ENCODE measurements at places on chromosomes 1 and 21. TPM values are rescaled to one million over a fixed set of nuclear protein-coding genes. Genes with fewer than 3 reads are reported as not detected.

LHX8 gene
- polyA plus RNA-seq: not detected

ACTN2 gene
- 2,228 TPM for polyA plus RNA-seq

RAD54L gene
- polyA plus RNA-seq: 6.7 TPM

SPRR3 gene
- not detected for polyA plus RNA-seq

CELA3A gene
- not detected for polyA plus RNA-seq

FNDC5 gene
- 209 TPM for polyA plus RNA-seq

CFAP45 gene
- polyA plus RNA-seq: 0.40 TPM

PGLYRP3 gene
- polyA plus RNA-seq: not detected

GJA8 gene
- polyA plus RNA-seq: not detected

S100A14 gene
- 1.1 TPM for polyA plus RNA-seq

PLEKHN1 gene
- polyA plus RNA-seq: 0.13 TPM

TCHHL1 gene
- polyA plus RNA-seq: not detected

CAMK2N1 gene
- polyA plus RNA-seq: 5.9 TPM

PTPN7 gene
- polyA plus RNA-seq: 1.1 TPM

UQCRH gene
- 242 TPM for polyA plus RNA-seq

PIK3C2B gene
- polyA plus RNA-seq: 39.7 TPM

EPHX1 gene
- polyA plus RNA-seq: 37.4 TPM

TESK2 gene
- polyA plus RNA-seq: 2.1 TPM

ACTA1 gene
- polyA plus RNA-seq: 13,723 TPM

PDE9A gene
- 7.5 TPM for polyA plus RNA-seq

TMEM39B gene
- 15.8 TPM for polyA plus RNA-seq

FAM151A gene
- polyA plus RNA-seq: 0.85 TPM

IGFN1 gene
- 2.6 TPM for polyA plus RNA-seq

HJV gene
- polyA plus RNA-seq: 243 TPM

PADI2 gene
- polyA plus RNA-seq: 147 TPM

ILF2 gene
- polyA plus RNA-seq: 139 TPM

IVL gene
- 0.36 TPM for polyA plus RNA-seq

CFHR1 gene
- not detected for polyA plus RNA-seq

CR2 gene
- 0.08 TPM for polyA plus RNA-seq

FCRL4 gene
- not detected for polyA plus RNA-seq

PODN gene
- polyA plus RNA-seq: 8.5 TPM

FAM131C gene
- not detected for polyA plus RNA-seq

SH2D1B gene
- 0.18 TPM for polyA plus RNA-seq

CNR2 gene
- 0.05 TPM for polyA plus RNA-seq

ARHGEF10L gene
- polyA plus RNA-seq: 29.4 TPM

ILDR2 gene
- 3.8 TPM for polyA plus RNA-seq

WNT4 gene
- 10.3 TPM for polyA plus RNA-seq

KIAA0040 gene
- polyA plus RNA-seq: 16.1 TPM

CBS gene
- 15.2 TPM for polyA plus RNA-seq

SLC1A7 gene
- 0.41 TPM for polyA plus RNA-seq

TDRD10 gene
- 3.3 TPM for polyA plus RNA-seq

KRTAP7-1 gene
- not detected for polyA plus RNA-seq

B3GALT5 gene
- polyA plus RNA-seq: 0.37 TPM

C1orf210 gene
- polyA plus RNA-seq: not detected

GPA33 gene
- 0.12 TPM for polyA plus RNA-seq

TAS1R1 gene
- 9.5 TPM for polyA plus RNA-seq

AUNIP gene
- polyA plus RNA-seq: 0.92 TPM

LRRC39 gene
- polyA plus RNA-seq: 213 TPM

CHML gene
- 12.2 TPM for polyA plus RNA-seq

CHIA gene
- polyA plus RNA-seq: not detected

PSMD4 gene
- polyA plus RNA-seq: 121 TPM

NBPF4 gene
- polyA plus RNA-seq: not detected

CA14 gene
- polyA plus RNA-seq: 6.3 TPM

NUP210L gene
- polyA plus RNA-seq: not detected

PER3 gene
- 10.7 TPM for polyA plus RNA-seq

PEAR1 gene
- 29.2 TPM for polyA plus RNA-seq

AQP10 gene
- not detected for polyA plus RNA-seq
